Activated naive CD8-positive, alpha-beta T cell treated with anti-CD3 and anti-CD28 coated beads, Interleukin-2, amount 50 U/mL, for 24 hours (primary cell): ENCODE measurements at places on chromosomes 1 and 21.

GRCh38 chr1:197392541-197392940 is 124.5 kb downstream of the CRB1 start:
- DNase-seq, result no peak

- no peak for DNase-seq
Observed at GRCh38 chr1:37741130-37741529, 23.8 kb downstream of the EPHA10 start.

DNA sequence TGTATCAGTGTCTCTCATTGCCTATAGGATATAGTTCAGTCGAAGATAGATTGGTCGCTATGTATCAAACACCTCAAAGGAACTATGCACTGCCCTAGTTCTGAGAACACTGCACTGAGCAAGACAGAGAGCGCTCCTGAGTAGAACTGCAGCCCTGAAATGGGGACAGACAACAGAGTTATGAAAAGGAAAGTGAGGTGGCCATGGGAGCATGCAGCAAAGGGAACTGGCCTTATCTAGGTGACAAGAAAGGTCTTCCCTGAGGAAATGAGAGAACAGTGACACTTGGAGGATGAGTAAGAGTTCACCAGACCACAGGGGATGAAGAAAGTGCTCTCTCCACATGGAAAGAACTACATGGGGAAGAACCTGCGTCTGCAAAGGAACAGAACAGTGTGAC is 7.5 kb upstream of the G0S2 start:
- DNase-seq, result no peak

- no peak for DNase-seq
Observed at GRCh38 chr1:12457771-12458170, 160.2 kb downstream of the DHRS3 start.

GRCh38 chr1:209685821-209686220 is 10.6 kb downstream of the G0S2 start:
- peak; percentile 14 for DNase-seq

GRCh38 chr1:109193653-109194590 is 19.8 kb upstream of the SARS1 start:
- peak; percentile 77 for DNase-seq

- no peak for DNase-seq
Observed at GRCh38 chr1:80878343-80878742, 922.4 kb upstream of the ADGRL2 start.

DNA sequence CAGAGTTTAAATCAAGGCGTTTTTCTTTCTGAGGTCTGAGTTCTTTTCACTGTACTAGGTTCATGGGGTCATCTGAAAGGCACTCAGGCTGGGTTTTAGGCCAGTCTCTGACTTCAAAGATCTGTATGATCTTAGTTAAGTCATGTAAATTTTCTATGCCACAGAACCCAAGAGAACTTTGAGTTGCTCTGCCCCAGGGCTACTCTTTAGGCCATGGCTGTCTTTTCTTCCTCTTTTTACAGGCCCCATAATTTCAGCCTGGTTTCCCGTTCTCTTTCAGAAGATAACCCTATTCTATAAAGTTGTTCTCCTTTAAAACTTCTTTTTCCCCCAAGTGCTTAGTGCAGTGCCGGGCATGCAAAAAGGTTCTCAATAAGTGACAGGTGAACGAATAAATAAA is 26.1 kb downstream of the METTL13 start:
- DNase-seq, result no peak

GRCh38 chr1:95384567-95384966 is 150.6 kb downstream of the RWDD3 start:
- peak; percentile 5 for DNase-seq

DNA sequence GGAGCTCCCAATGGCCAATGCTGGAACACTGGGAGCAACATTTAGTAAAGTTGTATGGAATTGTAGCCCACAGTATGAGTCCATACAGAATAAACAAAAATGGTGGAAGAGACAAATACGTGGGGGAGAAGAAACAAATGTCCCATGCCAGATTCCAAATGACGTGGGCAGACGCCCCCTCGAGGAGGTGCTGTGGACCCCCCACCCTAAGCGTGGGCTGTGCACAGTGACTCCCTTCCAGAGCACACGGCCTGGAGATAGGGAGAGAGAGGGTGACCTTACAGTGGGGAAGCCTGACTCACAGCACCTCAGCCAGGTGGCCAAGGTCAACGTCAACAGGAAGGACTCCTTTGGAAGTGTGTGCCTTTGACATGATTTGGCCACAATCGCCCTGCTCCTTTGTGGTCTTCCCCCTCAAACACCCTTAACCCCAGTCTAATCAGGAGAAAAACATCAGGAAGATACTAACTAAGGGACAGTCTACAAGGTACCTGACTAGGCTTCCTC is 13.7 kb upstream of the PDE9A start:
- no peak for DNase-seq

DNA sequence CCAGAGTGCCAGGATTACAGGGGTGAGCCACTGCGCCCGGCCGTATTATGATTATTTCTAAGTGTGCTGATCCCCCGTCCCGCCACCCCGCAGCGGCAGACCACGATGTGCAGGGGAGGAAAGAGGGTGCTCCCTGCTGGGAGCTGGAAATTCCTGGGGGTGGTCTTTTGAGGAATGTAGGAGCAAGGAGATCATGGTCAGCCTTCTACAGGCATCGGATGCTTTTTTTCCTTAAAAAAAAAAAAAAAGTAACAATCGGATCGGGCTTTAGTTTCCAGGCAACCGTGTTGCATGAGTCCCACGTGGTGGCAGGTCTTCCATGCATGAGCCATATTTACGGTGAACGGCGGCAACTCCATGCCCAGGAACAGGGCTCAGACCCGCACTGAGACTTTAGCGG is 74.2 kb upstream of the COX20 start:
- DNase-seq, result no peak

GRCh38 chr1:41448821-41449220 is 35.7 kb downstream of the EDN2 start:
- no peak for DNase-seq

DNA sequence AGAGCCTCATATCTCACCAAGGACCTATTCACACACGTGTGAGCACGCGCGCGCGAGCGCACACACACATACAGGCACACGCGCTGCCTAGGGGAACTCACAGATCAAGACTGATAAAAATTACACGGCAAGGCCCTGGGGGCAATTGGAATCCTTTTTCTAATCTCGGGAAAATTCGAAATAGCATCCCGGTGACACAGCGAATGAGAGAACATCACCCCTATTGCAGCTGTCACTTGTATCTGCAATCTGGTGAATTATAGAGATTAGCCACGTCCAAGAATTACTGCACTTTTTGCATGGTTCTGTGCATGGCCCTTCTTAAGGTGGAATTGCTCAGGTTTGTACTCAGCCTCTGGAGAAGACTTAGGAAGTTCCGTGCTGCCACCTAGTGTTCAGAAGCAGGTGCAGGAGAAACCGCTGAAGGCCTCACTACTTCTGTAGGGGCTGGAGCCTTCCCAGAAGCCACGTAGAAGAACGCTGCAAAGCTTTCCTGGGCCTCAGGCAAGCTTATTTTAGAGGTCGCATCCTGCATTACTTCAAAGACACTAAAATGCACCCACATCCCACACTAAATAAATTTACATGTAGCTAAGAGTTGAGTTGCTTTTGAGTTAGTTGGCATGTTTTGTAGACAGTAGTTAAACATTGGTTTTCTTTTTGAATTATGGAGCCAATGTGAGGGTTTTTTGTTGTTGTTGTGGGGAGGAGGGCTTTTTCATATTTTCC is 229.2 kb upstream of the CAMK1G start:
- peak; percentile 48 for DNase-seq

DNA sequence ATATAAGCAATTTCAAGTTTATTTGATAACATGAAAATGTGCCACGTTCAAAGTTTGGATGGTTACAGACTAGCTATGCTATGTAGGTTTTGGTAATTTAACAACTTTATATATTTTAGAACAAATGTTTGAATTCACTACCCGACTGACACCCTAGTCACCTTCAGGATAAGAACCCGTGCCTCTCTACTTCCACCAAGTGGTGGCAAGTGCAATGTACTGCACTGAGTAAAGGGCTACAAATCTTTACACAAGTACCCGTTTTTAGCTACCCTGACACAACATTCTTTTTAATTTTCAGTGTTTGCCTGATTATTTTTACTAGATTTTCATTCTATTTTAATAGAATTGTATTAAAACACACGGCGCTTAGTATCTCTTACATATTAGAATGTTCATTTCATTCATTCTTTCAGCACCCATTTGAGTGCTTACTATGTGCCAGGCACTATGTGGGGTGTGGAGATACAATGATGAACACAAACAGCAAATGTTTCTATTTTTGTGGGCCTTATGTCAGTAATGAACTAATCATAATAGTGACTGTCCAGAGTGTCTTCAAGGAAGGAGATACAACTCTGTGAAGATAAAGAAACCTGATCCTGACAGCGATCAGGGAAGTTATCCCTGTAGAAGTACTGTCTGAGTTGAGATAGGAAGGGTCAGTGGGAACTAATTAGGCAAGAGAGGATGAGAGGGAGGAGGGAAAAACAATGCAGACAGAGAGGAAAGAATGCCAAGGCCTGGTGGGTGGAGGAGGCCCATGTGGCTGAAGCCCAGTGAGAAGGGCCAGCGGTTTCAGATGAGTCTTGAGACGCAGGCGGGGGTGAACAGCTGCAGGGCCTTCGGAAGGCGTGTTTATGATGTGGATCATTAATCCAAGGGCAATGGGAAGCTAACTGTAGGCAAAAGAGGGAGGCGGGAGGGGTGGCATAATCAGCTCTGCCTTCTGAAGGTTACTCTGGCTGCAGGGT is 3.8 kb downstream of the LCA5L start:
- peak; percentile 26 for DNase-seq
